ENCODE measurements at places on chromosomes 2 and 18.

GRCh38 chr18:47166294-47166693 is 9.9 kb downstream of the IER3IP1 start:
- no peak for DNase-seq

- DNase-seq = no peak
These were observed 81.9 kb upstream of the MBOAT2 start for GRCh38 chr2:9085353-9085752.

DNA sequence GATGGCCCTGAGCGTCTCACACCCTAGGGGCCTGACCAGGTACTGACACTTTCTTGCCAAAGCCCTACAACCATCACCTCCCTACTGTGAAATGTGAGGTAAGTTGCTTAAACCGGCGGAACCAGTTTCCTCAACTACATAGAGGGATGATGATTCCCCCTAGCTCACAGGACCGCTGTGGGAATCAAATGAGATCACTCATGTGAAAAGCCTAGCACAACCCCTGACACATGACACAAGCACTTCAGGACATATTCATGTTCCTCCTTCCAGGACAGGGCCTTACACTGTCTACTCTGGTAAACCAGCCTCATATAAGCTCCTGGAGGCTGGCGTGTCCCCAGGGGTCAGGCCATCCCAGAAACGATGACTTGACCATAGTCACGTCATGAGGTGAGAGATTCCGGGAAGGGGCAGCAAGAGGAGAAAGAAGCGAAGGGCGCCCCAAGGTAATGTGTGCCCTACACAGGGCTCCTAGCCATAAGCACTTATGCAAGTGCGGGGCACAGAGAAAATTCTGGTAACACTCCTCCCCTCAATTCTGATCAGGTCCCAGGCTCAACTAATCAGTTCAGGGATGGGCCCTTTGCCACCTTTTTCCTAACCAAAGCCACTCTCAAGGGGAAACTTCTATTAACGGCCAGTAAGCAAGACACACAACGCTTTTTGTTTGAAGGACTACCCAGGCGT is 49.5 kb downstream of the C2orf42 start:
- DNase-seq = peak; percentile 47

DNA sequence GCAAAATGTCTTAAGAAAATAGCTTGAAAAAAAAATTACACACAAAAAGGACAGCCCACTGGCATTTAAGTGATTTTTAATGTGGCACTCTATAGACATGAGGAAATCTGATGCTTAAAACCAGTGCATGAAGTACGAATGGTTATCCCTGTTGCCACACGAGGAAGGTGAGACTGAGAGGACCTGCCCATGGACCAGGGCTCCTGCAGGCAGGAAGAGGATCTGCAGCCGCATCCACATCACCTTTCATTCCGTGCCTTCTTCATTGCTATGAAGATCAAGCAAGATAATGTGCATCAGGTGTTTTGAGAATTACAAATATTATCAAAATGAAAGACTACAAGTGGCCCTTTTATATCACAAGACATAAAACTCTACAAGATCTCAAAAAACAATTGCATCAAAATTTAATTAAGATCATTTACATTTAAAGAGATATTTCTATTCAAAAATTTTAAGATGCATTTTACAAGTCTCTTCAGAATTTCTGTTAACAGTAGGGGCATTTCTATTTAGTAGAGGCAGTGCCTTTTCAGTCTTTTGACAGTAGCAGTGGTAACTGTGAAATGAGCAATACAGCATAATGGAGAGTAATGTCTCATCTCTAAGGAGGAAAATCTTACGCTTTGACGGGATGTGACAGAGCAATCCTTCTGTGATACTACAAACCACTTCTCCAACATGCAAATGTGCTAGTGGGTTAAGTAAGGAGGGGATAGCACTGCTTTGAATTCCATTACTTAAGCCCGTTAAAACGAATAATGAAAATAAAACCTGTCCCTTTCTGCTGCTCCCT is 83.4 kb downstream of the SLC5A7 start:
- no peak for DNase-seq
